ENCODE measurements at places on chromosomes 16 and 17. TPM values are rescaled to one million over a fixed set of nuclear protein-coding genes. Genes with fewer than 3 reads are reported as not detected.
A peak's percentile ranks its signal among the peaks of the same experiment; 100 is the strongest.

Gene SMPD3
- polyA plus RNA-seq = 4.2 TPM

DNA sequence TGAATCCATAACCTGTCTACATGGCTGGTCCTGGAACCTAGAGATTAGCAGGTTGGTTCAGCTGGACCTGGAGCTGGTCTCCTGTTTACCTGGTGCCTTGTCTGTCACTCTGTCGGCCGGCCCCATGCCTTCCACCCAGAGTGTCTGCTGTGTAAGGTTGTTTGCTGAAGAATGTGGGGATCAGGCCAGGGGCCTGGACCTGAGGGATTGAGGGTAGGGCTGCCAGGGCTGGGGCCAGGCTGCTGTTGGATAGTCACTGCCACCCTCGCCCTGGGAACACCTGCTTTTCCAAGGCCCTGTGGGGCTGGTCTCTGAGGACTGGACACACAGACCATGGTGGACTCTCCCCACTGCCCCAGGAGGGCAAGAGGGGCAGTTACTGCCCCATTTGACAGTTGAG lies 1.4 kb downstream of the NHERF2 start:
- H3K36me3 ChIP-seq = no peaks in the 10 kb centered on the region
- peak overlapping the region; percentile 80 for H3K4me3 ChIP-seq
- H3K27me3 ChIP-seq = peaks cover 5% of the 10 kb centered on the region

Gene UMOD
- polyA plus RNA-seq = not detected

Gene NOD2
- not detected for polyA plus RNA-seq

Gene FSCN2
- polyA plus RNA-seq = not detected

- peak overlapping the region; percentile 79 for H3K27ac ChIP-seq
- peak overlapping the region; percentile 90 for H3K4me3 ChIP-seq
- H3K4me1 ChIP-seq = peaks cover 60% of the 10 kb centered on the region
- H3K36me3 ChIP-seq = peaks cover 3% of the 10 kb centered on the region
- H3K27me3 ChIP-seq = peaks cover 6% of the 10 kb centered on the region
These were observed 398 bp downstream of the LGALS9 start for GRCh38 chr17:27631411-27631760.

- no peak for DNase-seq
- peaks cover 16% of the 10 kb centered on the region for H3K4me1 ChIP-seq
- H3K4me3 ChIP-seq = peak overlapping the region; percentile 4
- peaks cover 5% of the 10 kb centered on the region for H3K36me3 ChIP-seq
- H3K27ac ChIP-seq = peak overlapping the region; percentile 39
These were observed 23.7 kb downstream of the OR1D5 start for GRCh38 chr17:3039736-3040135.

GRCh38 chr17:57597531-57598453 lies 147.3 kb downstream of the CCDC182 start:
- DNase-seq = peak; percentile 22
- peak overlapping the region; percentile 73 for H3K27ac ChIP-seq
- no peak overlapping the region for H3K4me3 ChIP-seq
- H3K27me3 ChIP-seq = peaks cover 5% of the 10 kb centered on the region
- H3K36me3 ChIP-seq = peaks cover 11% of the 10 kb centered on the region
- H3K4me1 ChIP-seq = peaks cover 56% of the 10 kb centered on the region

GRCh38 chr17:20925091-20925490 lies 117.7 kb downstream of the USP22 start:
- no peak overlapping the region for H3K27ac ChIP-seq
- no peaks in the 10 kb centered on the region for H3K36me3 ChIP-seq
- no peak for DNase-seq
- H3K4me1 ChIP-seq = no peaks in the 10 kb centered on the region
- H3K4me3 ChIP-seq = no peak overlapping the region

DNA sequence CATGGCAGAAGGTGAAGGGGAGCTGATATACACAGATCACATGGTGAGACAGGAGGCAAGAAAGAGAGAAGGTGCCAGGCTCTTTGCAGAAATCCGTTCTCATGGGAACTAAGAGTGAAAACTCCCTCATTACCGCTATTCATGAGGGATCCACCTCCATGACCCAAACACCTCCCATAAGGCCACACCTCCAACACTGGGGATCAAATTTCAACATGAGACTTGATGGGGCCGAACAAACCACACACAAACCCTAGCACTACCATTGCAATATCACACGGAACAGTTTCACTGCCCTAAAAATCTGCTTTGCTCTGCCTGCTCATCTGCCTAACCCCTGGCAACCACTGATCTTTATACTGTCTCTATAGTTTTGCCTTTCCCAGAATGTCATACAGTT lies 34.8 kb downstream of the C17orf67 start:
- H3K4me1 ChIP-seq = no peaks in the 10 kb centered on the region
- H3K4me3 ChIP-seq = no peak overlapping the region

DNA sequence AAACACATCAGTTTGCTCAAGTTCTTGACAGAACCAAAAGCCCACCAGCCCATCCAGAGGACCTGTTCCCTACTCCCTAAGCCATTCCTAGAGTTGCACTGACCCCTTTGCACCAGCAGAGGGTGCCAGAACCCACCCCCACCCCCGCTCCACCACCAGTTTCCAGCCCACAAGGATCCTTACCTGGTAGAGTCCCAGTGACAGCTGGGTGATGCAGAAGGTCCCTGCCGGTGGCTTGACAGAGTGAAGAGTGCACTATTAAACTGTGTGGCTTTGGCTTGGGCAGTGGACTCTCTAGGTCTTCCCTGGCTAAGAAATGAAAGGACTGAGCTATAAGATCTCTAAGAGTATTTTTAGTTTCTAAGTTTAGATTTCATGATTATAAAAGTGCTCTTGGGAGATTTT lies 73.3 kb upstream of the MTMR4 start:
- DNase-seq = peak; percentile 22
- no peaks in the 10 kb centered on the region for H3K36me3 ChIP-seq
- H3K27me3 ChIP-seq = peaks cover 7% of the 10 kb centered on the region

DNA sequence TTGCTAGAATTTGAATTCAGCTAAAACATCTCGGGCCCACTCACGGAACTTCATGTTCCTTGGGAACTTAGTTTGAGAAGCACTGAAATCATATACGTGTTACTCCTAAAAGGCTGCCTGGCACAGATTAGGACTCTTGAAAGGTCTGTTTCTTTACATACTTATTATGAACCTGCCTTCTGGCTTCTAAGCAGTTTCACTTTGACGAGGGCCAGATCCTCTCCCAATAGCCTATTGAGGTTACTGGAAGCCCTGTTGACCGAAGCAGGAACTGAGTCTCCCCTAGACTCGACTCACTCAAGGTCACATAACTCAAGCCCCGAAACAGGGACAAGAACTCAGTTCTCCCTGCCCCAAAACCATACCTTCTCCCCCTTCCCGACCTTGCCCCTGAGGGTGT lies 121.9 kb upstream of the PLCG2 start:
- no peak overlapping the region for H3K27ac ChIP-seq
- H3K4me1 ChIP-seq = peaks cover 1% of the 10 kb centered on the region
- H3K36me3 ChIP-seq = peaks cover 33% of the 10 kb centered on the region
- peaks cover 6% of the 10 kb centered on the region for H3K27me3 ChIP-seq
- no peak for DNase-seq

DNA sequence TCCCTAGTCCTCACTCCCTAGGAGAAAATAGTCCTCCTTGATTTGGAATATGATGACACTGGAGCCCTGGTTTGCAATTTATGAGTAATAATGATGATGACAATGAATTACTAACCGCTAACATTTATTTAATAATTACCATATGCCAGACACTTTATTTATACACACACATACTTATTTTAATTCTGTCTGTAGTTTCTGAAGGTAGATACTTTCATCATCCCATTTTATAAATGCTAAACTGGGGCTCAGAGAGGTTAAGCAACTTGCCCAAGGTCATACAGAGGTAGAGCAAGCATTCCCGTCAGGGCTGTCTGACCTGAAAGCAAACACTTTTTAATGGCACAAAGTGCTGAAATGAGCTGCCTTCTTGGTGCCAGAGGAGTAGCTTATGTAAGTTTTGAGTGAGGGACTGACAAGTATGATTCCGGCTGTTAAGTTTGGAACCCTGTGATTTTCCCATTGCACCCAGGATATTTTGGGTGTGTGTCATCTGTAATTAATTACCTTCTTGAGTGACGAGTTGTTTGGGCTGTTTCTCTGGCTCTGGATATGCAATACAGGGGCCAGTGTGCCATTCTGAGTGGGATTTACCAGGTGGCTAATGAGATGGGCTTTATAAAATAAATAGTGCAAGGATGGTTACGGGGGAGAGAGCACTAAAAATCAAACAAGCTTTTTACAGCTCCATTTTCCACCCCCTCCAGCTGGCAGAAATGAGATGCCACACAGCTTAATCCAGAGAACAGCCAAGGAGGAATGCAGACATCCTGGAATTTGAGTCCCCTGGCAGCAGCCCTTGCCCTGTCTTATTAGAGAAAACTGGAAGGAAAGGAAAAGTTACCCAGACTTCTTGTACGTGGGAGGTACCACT lies 211.8 kb downstream of the SNX29 start:
- DNase-seq = no peak
- H3K4me1 ChIP-seq = no peaks in the 10 kb centered on the region
- peaks cover 2% of the 10 kb centered on the region for H3K27me3 ChIP-seq
- H3K27ac ChIP-seq = no peak overlapping the region
- no peak overlapping the region for H3K4me3 ChIP-seq

DNA sequence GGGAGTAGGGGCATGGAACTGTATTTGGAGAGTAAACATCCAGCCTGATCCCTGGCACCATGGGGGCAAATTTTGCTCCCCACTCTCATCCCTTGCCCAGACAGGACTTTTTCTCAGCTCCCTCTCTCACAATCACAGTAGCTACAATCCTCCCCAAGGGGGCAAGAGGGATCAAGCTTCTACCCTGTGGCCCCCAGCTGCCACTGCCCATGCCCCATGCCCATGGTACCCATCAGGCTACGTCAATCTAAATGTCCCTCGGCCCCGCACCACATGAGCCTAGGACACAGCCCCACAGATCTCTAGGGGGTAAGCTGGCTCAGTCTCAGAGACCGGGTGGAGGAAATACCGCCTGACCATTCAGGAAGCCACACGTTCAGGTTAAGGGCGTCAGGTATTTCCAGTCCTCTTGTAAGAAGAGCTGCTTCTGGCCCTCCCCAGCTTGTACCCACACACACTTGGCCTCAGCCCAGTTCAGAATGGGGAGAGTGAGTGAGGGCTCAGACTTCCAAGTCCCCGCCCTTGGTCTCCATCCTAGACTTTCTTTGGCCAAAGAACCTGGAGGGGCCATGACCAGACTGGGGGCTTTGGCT lies 1.8 kb downstream of the CACNB1 start:
- H3K27me3 ChIP-seq = peaks cover 8% of the 10 kb centered on the region
- H3K36me3 ChIP-seq = peaks cover 8% of the 10 kb centered on the region
- H3K27ac ChIP-seq = peak overlapping the region; percentile 73
- peaks cover 47% of the 10 kb centered on the region for H3K4me1 ChIP-seq

DNA sequence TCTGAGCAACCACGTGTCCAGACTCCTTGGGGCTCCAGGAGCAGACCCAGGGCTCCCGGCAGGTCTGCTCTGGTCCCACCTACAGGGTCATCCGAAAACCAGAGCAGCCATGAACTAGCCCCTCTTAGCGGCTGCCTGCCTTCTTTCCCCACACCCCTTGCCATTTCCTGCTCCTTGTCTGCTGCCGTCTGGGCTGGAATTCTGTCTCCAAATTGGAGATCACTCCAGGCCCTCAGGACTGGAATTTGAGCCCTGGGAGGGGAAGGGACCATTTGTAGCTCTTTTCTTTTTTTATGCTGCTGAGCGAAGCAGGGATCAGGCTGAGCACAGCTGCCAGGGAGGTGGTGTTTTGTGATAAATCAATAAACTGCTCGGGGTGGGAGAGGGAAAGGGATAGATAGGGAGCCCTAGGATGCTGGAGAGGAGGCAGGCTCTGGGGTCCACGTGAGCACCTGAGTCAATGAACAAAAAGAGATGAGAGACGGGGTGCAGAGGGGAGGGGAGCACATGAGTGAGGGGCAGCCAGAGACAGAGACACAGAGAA lies 257.5 kb downstream of the ENGASE start:
- no peaks in the 10 kb centered on the region for H3K36me3 ChIP-seq
- no peaks in the 10 kb centered on the region for H3K4me1 ChIP-seq
- no peak for DNase-seq
- H3K27ac ChIP-seq = no peak overlapping the region

DNA sequence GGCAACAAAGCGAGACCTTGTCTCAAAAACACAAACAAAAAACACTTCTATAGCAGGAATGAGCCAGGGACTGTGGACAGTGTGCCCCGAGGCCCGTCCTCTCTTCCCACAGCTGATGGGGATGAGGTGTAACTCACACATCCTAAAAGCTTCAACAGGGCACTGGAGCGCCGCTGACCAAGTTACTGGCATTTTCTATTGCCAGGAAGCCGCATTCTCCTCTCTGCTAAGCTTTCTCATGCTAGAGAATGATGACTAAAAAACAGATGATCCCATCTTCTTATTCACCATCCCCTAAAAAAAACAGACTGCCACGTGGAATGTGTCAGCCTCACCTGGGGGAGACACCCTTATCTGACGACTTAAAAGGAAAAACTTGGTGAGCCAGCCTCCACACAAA lies 16.3 kb downstream of the CARHSP1 start:
- H3K4me1 ChIP-seq = peaks cover 36% of the 10 kb centered on the region
- peaks cover 4% of the 10 kb centered on the region for H3K36me3 ChIP-seq
- no peak overlapping the region for H3K4me3 ChIP-seq
- DNase-seq = no peak
- H3K27ac ChIP-seq = peak overlapping the region; percentile 39

- H3K36me3 ChIP-seq = no peaks in the 10 kb centered on the region
- H3K27ac ChIP-seq = no peak overlapping the region
- peaks cover 25% of the 10 kb centered on the region for H3K27me3 ChIP-seq
- no peak for DNase-seq
- peaks cover 8% of the 10 kb centered on the region for H3K4me1 ChIP-seq
These were observed 35.9 kb downstream of the CBFA2T3 start for GRCh38 chr16:88940862-88941817.

DNA sequence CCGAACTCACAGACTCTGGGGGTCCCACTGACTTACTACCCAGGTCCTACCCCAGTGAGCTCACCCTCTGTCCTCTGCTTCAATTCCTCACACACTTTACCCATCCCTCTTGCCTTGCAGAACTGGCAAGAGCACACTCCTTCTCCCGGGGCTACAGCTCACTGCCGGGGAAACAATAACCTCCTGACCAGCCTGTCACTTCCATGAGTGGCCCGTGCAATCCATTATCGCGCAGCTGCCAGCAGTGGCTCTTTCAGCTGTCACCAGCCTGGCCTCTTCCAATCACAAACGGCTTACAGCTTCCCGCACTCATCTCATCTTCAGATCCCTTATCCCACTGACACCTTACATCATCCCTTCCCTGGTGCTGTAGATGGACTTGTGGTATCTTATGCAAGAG lies 79.5 kb downstream of the CPPED1 start:
- no peaks in the 10 kb centered on the region for H3K4me1 ChIP-seq
- no peak overlapping the region for H3K27ac ChIP-seq
- H3K36me3 ChIP-seq = no peaks in the 10 kb centered on the region
- DNase-seq = no peak
- H3K4me3 ChIP-seq = no peak overlapping the region

- H3K27ac ChIP-seq = peak overlapping the region; percentile 99
- peaks cover 87% of the 10 kb centered on the region for H3K4me1 ChIP-seq
- H3K36me3 ChIP-seq = peaks cover 35% of the 10 kb centered on the region
- H3K4me3 ChIP-seq = peak overlapping the region; percentile 84
- peaks cover 31% of the 10 kb centered on the region for H3K27me3 ChIP-seq
These were observed 6.6 kb downstream of the ABI3 start for GRCh38 chr17:49216953-49217650.

Gene KRT40
- polyA plus RNA-seq = not detected
